ENCODE measurements at places on chromosomes 12 and 14. TPM values are rescaled to one million over a fixed set of nuclear protein-coding genes. Genes with fewer than 3 reads are reported as not detected.

DNA sequence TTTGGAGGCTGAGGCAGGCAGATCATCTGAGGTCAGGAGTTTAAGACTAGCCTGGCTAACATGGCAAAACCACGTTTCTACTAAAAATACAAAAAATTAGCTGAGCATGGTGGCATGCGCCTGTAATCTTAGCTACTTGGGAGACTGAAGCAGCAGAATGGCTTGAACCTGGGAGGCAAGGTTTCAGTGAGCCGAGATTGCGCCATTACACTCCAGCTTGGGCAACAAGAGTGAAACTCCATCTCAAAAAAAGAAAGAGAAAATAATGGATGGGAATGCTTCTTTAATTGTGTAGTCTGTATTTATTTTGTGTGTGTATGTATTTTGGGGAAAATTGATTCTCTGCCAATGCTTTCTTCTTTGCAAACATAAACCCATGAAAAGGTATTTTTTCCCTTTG is 32.5 kb downstream of the SRGAP1 start:
- no peaks in the 10 kb centered on the region for H3K4me1 ChIP-seq
- H3K27ac ChIP-seq, result no peak overlapping the region
- no peak for DNase-seq
- no peak overlapping the region for H3K4me3 ChIP-seq

DNA sequence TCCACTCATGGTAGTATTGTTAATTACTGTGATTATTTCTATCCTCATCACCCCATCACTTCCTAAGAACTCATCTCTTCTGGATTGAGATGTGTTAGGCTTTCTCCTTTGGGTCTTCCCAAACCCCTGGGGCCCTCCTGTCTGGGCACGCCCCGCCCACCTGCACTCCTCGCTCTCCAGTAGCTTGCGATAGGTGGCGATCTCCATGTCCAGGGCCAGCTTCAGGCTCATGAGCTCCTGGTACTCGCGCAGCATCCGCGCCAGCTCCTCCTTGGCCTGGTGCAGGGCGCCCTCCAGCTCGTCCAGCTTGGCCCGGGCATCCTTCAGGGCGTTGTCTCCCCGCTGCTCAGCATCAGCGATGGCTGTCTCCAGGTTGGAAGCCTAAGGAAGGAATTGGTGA is 6.8 kb downstream of the KRT71 start:
- H3K27me3 ChIP-seq, result peaks cover 5% of the 10 kb centered on the region
- no peak overlapping the region for H3K4me3 ChIP-seq
- H3K36me3 ChIP-seq, result no peaks in the 10 kb centered on the region
- no peak for DNase-seq
- H3K4me1 ChIP-seq, result no peaks in the 10 kb centered on the region

- no peak overlapping the region for H3K27ac ChIP-seq
- H3K4me1 ChIP-seq, result no peaks in the 10 kb centered on the region
- H3K36me3 ChIP-seq, result no peaks in the 10 kb centered on the region
- DNase-seq, result no peak
These were observed 61.2 kb upstream of the CCDC91 start for GRCh38 chr12:28129031-28129430.

GRCh38 chr12:19937161-19937560 is 431.2 kb upstream of the PDE3A start:
- no peak for DNase-seq
- H3K27me3 ChIP-seq, result no peaks in the 10 kb centered on the region
- H3K4me3 ChIP-seq, result no peak overlapping the region
- H3K27ac ChIP-seq, result no peak overlapping the region

DNA sequence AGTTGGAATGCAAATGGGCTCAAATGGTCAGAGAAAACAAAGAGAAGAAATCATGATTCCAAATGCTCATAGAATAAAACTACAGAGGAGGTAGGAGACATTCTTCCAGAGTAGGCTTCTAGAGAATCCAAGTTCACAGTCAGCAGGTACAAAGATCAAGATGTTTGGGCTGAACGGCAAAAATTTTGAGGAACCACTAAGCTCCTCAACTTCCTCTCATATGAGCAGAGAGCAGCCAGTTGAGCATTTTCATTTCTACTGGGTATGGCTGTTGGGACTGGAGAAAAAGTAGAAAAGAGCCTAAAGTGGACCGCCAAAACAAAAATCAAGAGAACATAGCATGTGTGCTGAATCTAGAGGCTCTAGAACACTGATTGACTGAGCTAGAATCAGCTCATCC is 73.8 kb upstream of the ARID2 start:
- no peak overlapping the region for H3K4me3 ChIP-seq
- no peaks in the 10 kb centered on the region for H3K36me3 ChIP-seq
- DNase-seq, result no peak
- H3K27me3 ChIP-seq, result no peaks in the 10 kb centered on the region
- no peaks in the 10 kb centered on the region for H3K4me1 ChIP-seq

DNA sequence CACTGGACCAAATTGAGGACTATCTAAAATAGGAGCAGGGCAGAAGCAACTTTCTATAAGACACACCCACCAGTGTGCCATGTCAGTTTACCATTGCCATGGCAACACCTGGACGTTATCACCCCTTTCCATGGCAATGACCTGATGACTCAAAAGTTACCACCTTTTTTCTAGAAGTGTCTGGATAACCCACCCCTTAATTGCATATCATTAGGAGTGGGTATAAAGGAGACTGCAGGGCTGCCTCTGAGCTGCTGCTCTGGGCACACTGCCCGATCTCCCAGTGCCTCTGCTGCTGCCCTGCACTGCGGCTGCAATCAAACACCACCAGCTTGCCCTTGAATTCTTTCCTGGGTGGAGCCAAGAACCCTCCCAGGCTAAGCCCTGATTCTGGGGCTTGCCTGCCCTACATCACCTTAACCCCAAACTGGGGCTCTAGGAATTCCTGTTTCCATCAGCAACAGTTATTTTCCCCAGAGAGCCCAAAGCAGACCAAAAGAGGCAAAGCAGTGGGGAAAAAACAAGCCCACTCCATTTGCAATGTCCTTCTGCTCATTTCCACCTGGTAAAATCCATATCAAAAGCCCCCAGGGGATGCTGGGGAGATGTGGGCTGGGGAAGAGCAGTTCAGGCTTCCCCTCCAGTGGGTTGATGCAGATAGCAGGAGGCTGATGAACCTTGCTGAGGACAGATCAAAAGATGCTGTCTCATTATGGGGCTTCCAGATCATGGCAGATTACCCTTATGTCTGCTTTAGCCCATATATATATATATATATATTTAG is 129.5 kb upstream of the NCOR2 start:
- no peak for DNase-seq
- H3K4me3 ChIP-seq, result no peak overlapping the region
- H3K27ac ChIP-seq, result no peak overlapping the region
- no peaks in the 10 kb centered on the region for H3K36me3 ChIP-seq
- peaks cover 8% of the 10 kb centered on the region for H3K4me1 ChIP-seq
- H3K27me3 ChIP-seq, result peaks cover 17% of the 10 kb centered on the region

DNA sequence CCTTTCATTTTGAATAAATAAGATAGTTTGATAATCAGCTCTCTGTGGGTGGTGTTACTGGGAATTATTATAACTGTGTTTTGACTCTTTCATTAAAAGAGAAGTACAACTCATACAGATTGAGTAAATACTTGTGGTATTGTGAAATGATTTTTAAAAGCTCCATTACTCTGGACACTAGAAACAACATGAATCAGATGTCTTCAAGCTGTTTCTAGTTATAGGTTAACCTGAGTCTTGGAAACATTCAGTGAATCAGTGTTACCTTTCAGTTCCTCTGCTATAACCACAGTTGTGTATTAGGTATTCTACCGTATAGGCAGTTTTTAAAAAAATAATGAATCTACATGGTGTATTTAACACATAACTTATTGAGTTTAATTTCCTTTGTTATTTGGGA is 128.4 kb upstream of the SSTR1 start:
- no peak overlapping the region for H3K27ac ChIP-seq
- no peak overlapping the region for H3K4me3 ChIP-seq
- no peaks in the 10 kb centered on the region for H3K4me1 ChIP-seq
- no peaks in the 10 kb centered on the region for H3K36me3 ChIP-seq
- peak; percentile 42 for DNase-seq

- no peak overlapping the region for H3K4me3 ChIP-seq
- H3K4me1 ChIP-seq, result no peaks in the 10 kb centered on the region
- H3K36me3 ChIP-seq, result no peaks in the 10 kb centered on the region
- DNase-seq, result no peak
- H3K27ac ChIP-seq, result no peak overlapping the region
These were observed 1187.3 kb upstream of the SEL1L start for GRCh38 chr14:82720946-82721345.

GRCh38 chr14:53875324-53875897 is 81.2 kb downstream of the BMP4 start:
- no peak for DNase-seq
- no peaks in the 10 kb centered on the region for H3K36me3 ChIP-seq

DNA sequence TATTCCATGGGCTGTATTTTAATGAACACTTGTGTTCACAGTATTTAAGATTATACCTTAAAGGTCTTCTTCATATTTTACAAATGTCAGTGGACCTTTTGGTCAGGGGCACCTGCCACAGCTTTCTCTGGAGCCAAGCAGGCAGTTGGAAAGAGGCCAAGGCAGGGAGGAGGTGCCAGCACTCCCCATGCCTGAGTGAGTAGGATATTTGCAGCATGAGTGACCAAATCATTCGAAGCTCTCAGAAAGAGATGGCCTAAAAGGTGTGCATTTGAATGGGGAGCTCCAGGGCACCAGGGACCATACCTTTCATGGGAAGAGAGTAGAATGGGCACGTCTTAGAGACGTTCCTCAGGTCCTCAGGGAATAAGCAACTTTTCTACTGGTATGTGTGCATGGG is 121.6 kb downstream of the GPR135 start:
- H3K27me3 ChIP-seq, result no peaks in the 10 kb centered on the region
- peaks cover 2% of the 10 kb centered on the region for H3K36me3 ChIP-seq
- DNase-seq, result no peak
- no peak overlapping the region for H3K4me3 ChIP-seq
- H3K4me1 ChIP-seq, result no peaks in the 10 kb centered on the region
- H3K27ac ChIP-seq, result no peak overlapping the region

DNA sequence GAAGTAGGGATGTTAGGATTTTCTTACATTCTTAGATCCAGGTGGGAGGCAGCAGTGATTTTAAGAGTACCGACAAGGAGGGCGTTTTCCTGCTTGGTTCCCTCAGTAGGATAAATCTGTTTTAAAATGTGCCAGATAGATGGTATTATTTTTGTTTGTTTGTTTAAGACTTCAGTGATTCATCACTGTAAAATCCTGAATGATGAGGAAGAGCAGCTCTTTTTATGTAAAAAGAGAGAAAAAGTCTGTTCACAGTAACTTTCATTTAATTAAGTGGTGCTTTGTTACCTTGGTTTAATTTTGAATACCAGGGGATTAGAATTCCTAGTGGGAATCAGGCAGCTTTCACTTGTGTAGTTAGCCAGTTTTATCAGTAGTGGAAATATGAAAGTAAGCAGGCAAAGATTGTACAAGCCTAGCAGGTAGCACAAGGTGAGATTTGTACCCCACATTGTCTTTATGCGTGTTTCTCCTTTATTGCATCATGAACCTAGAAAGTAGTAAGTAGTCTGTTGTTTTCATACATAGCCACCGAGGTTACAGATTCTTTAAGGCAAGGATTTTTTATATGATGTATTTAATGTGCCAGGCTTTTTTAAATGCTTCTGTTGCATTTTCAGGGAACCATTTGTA is 349.6 kb downstream of the CCDC91 start:
- no peak for DNase-seq
- H3K36me3 ChIP-seq, result no peaks in the 10 kb centered on the region

DNA sequence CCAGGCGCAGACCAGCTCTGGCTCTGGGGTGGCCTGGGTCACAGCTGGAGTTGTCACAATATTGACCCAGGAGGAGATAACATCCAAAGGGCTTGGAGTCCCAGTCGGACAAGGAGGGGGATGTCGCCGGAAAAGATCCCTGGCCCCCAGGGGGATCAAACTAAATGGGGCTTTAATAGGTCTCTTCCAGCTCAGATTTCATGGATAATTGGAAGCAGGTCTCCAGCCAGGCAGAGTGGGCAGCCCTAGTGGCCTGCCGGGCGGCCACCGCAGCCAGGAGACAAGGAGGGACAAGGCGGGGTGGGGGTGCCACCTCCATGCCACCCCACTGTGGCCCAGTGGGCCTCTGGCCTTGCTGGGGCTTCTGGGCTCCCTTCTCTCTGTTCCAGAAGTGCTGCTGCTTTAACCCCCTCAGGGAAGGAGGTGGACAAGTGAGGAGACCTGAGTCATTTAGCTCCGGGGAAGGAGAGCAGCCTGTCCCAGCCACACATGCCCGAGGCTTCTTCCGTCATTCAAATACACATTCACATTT is 23.1 kb upstream of the PGF start:
- no peaks in the 10 kb centered on the region for H3K27me3 ChIP-seq
- no peak overlapping the region for H3K27ac ChIP-seq
- no peak for DNase-seq
- no peaks in the 10 kb centered on the region for H3K36me3 ChIP-seq

DNA sequence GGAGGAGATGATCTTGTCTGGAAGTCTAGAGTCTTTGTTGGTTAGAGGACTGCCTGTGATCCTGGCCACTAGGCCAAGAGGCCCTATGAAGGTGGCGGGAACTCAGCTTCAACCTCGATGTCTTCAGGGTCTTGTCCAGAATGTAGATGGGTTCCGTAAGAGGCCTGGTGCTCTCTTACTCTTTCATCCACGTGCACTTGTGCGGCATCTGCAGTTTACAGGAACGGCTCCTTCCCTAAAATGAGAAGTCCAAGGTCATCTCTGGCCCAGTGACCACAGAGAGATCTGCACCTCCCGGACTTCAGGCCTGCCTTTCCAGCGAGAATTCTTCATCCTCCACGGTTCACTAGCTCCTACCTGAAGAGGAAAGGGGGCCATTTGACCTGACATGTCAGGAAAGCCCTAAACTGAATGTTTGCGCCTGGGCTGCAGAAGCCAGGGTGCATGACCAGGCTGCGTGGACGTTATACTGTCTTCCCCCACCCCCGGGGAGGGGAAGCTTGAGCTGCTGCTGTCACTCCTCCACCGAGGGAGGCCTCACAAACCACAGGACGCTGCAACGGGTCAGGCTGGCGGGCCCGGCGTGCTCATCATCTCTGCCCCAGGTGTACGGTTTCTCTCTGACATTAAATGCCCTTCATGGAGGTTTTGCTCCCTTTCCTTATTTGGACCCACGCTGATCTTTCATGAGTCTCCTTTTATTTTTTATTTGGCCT is 17.7 kb downstream of the WNT5B start:
- H3K36me3 ChIP-seq, result peaks cover 15% of the 10 kb centered on the region
- H3K4me1 ChIP-seq, result peaks cover 13% of the 10 kb centered on the region
- no peaks in the 10 kb centered on the region for H3K27me3 ChIP-seq

- no peaks in the 10 kb centered on the region for H3K27me3 ChIP-seq
- no peak overlapping the region for H3K4me3 ChIP-seq
- H3K27ac ChIP-seq, result no peak overlapping the region
- no peak for DNase-seq
- H3K36me3 ChIP-seq, result no peaks in the 10 kb centered on the region
These were observed 222.9 kb downstream of the SLC15A4 start for GRCh38 chr12:128600886-128601285.

The RPL10L gene
- not detected for polyA plus RNA-seq

The NGB gene
- polyA plus RNA-seq, result not detected

The DPPA3 gene
- not detected for polyA plus RNA-seq

The SDR9C7 gene
- polyA plus RNA-seq, result not detected

The ALX1 gene
- polyA plus RNA-seq, result not detected

The DIP2B gene
- 15.0 TPM for polyA plus RNA-seq

The CCDC196 gene
- polyA plus RNA-seq, result not detected

The NEMF gene
- polyA plus RNA-seq, result 39.5 TPM

The PPHLN1 gene
- 90.7 TPM for polyA plus RNA-seq

The VRK1 gene
- 11.5 TPM for polyA plus RNA-seq
